Caki2 (cell line): ENCODE measurements at places on chromosomes 2 and 18.

DNA sequence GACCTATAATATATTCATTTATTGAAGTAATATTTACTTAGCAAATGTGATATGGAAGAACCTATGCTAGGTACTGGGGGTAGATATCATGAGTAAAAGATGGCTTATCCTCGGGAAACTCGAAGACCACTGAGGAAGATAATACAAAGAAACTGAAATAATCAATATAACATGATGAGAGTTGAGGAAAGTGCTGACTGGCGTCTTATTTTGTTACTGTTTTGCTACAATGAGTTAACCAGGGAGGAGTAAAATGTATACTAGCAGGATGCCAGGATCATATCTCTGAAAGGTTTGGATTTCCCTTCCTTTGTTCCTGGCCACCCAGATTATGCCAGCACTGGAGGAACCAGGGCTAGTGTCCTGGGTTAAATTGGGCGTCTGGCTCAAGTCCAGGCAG lies 111.7 kb upstream of the SPATS2L start:
- no peak for DNase-seq

GRCh38 chr2:86047575-86048382 lies 57.9 kb downstream of the POLR1A start:
- DNase-seq = no peak

DNA sequence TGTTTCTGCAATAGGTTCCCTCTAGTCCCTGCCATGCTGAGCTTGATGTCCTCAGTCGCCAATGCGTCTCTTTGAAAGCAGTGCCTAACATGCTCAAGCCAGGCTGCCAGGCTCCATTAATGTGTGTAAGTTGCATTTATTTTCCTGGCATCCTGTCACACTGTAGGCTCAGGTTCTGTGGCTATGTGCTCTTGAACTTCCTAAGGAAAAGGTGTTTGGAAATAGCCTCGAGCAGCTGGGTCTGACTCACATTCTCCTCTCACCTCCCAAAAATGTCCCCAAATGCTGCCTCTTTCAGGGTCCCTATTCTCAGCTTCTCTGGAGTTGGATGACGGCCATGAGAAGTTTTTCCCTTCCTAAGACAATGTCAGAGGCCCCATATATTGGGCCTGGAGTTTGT lies 58.0 kb upstream of the SLC14A2 start:
- DNase-seq = no peak

GRCh38 chr2:186093174-186093573 lies 354.6 kb downstream of the FSIP2 start:
- no peak for DNase-seq
